Esophagus muscularis mucosa (tissue), 4 donors: ENCODE measurements at places on chromosomes 4 and X. TPM values are rescaled to one million over a fixed set of nuclear protein-coding genes. Genes with fewer than 3 reads are reported as not detected.

The ADRA2C gene
- 2.9 TPM for total RNA-seq

The AR gene
- 4.5 TPM for total RNA-seq

The SPANXA2 gene
- total RNA-seq: not detected

The KLHL13 gene
- 14.0 TPM for total RNA-seq

The MID1 gene
- 14.1 TPM for total RNA-seq

The FAM184B gene
- not detected for total RNA-seq

The NRK gene
- 2.7 TPM for total RNA-seq

The SRPX2 gene
- 29.8 TPM for total RNA-seq
